Placental pericyte (primary cell): ENCODE measurements at places on chromosomes 1 and 21. TPM values are rescaled to one million over a fixed set of nuclear protein-coding genes. Genes with fewer than 3 reads are reported as not detected.

The RGS4 gene
- 2.4 and 538 TPM in 2 replicates for total RNA-seq

The NLRP3 gene
- 1.3 and 8.9 TPM in 2 replicates for total RNA-seq

The CFHR2 gene
- total RNA-seq, result not detected in 2 replicates

The SIM2 gene
- 0.44 and 12.5 TPM in 2 replicates for total RNA-seq

The S100A5 gene
- total RNA-seq, result 1.1 TPM in 1 of 2 replicates, not detected in the other
